ENCODE measurements at places on chromosomes 16 and 17. TPM values are rescaled to one million over a fixed set of nuclear protein-coding genes. Genes with fewer than 3 reads are reported as not detected.

The HOXB5 gene
- total RNA-seq, result not detected

The TMEM88 gene
- total RNA-seq, result 2.4 TPM

The PRSS27 gene
- total RNA-seq, result 1.4 TPM

The TEN1 gene
- total RNA-seq, result 16.5 TPM

The NETO2 gene
- total RNA-seq, result 6.1 TPM

The CTRB2 gene
- not detected for total RNA-seq

The CSH2 gene
- not detected for total RNA-seq

DNA sequence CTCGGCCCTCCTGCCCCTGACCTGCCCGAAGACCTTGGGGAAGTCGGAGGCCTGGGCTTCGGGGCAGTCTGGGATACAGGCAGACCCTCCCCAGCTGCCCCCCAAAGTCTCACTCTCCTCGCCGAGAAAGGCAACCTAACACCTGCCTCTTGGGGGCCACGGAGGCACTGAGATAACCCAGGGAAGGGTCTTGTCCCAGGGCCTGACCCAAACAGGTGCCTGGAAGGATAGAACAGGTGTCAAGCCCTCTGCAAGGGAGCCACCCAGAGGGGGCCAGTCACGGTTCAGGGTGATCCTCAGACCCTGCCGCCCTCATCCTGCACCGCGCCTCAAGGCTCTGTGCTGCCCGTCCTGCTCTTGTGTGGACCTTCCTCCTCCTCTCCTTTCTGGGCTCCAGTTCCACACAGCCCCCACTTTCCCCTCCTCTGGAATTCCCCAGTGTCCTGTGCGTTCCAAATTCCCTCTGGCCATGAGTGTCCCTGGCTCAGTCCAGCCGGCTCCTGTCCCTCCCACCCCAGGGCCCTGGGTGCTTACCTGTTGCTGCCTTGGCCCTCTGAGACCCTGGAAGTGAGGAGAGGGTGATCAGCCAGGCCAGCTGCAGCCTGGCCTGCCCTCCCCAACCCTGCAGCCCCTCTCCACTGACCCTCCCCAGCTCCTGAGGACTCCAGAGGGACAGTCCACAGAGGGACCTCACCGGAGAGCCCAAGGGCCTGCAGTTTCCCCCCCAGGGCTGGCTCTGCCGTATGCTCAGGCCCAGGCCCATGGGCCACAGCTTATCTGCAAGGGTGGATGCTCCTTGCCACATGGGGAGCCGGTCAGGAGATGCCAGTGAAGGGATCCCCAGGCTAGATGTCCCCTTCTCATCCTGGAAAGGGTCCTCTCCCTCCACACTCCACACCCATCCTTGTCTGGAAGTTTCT, 3.8 kb downstream of the PRSS27 start:
- H3K4me3 ChIP-seq, result no peak overlapping the region
- H3K4me1 ChIP-seq, result peaks cover 6% of the 10 kb centered on the region
- H3K27me3 ChIP-seq, result no peaks in the 10 kb centered on the region
- no peaks in the 10 kb centered on the region for H3K36me3 ChIP-seq
- no peak for DNase-seq

DNA sequence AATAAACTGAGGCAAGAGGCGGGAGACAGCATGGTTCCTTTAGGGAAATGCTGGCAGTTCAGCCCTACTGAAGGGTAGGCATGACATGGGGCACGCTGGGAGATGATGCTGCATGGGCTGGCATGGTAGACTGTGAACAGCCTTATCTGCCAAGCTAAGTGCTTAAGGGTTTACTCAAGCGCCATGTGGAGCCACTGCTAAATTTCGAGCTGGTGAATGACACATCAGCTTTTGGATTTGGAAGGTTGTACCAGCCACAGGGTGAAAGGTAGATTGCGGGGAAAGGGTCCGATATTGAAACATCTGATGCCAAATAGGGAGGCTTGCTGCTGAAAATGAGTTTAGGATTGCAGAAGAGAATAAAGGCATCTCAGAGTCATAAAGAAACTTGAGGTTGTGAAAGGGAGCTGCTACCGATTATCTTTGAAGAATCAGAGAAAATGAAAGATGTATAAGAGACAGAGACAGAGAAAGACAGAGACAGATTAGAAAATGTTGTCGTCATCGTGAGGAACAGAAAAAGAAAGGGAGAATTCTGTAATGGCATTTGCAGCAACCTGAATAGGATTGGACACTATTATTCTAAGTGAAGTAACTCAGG, 16.3 kb downstream of the PIK3R5 start:
- H3K36me3 ChIP-seq, result peaks cover 42% of the 10 kb centered on the region
- H3K4me1 ChIP-seq, result peaks cover 84% of the 10 kb centered on the region
- no peak for DNase-seq
- H3K4me3 ChIP-seq, result peak overlapping the region; percentile 77
- H3K27me3 ChIP-seq, result no peaks in the 10 kb centered on the region

DNA sequence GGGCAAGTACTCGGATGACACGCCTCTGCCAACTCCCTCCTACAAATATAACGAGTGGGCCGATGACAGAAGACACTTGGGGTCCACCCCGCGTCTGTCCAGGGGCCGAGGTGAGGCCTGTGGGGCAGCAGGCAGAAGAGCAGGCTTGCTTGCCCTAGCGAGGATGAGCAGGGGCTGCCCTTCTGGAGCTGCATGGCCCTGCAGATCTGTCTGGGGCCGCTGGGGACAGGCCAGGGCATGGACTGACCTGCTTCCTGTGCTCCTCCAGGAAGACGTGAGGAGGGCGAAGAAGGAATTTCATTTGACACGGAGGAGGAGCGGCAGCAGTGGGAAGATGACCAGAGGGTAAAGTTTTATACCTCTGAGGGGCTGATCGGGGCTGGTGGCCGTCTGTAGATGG, 5.3 kb downstream of the DHX38 start:
- no peak overlapping the region for H3K4me3 ChIP-seq
- peaks cover 38% of the 10 kb centered on the region for H3K4me1 ChIP-seq
- no peak overlapping the region for H3K27ac ChIP-seq
- H3K27me3 ChIP-seq, result no peaks in the 10 kb centered on the region
- peaks cover 55% of the 10 kb centered on the region for H3K36me3 ChIP-seq

- H3K4me3 ChIP-seq, result no peak overlapping the region
- no peak overlapping the region for H3K27ac ChIP-seq
- no peaks in the 10 kb centered on the region for H3K4me1 ChIP-seq
- DNase-seq, result no peak
Observed at GRCh38 chr17:26774291-26775218, 519.4 kb upstream of the WSB1 start.

DNA sequence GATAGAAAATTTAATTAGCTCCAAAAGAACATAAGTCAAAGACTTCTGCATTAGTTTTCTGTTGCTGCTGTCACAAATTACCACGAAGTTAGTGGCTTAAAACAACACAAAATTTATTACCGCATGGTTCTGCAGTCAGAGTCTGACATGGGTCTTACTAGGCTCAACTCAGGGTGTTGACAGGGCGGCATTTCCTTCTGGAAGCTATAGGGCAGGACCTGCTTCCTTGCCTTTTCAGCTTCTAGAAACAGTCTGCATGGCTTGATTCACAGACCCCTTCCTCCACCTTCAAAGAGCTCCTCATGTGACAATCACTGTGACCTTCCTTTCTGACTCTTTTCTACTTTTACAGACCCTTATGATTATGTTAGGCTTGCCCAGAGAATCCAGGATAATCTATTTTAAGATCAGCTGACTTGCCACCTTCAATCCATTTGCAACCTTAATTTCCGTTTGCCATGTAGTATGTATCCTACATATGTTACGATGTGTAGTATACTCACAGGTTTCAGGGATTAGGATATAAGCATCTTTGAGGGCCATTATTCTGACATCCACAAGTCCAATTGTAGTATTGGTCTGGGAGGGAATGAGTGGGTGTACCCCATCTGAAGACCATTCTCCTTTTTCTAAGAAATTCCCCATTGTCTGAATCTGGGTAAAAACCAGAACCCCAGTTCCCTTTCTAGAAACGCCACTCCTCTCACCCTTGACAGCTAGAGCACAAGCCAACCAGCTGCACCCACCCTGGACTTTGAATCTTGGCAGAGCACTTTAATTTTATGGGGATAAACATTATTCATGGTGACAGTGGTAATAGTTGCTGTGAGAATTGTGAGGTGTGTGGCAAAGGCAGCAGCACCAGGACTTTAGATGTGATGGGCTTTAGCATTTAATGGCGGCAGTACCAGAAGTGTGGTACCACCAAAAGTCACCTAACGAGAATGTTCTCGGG, 265.5 kb downstream of the KCNJ2 start:
- no peaks in the 10 kb centered on the region for H3K4me1 ChIP-seq
- no peaks in the 10 kb centered on the region for H3K36me3 ChIP-seq
- DNase-seq, result no peak

DNA sequence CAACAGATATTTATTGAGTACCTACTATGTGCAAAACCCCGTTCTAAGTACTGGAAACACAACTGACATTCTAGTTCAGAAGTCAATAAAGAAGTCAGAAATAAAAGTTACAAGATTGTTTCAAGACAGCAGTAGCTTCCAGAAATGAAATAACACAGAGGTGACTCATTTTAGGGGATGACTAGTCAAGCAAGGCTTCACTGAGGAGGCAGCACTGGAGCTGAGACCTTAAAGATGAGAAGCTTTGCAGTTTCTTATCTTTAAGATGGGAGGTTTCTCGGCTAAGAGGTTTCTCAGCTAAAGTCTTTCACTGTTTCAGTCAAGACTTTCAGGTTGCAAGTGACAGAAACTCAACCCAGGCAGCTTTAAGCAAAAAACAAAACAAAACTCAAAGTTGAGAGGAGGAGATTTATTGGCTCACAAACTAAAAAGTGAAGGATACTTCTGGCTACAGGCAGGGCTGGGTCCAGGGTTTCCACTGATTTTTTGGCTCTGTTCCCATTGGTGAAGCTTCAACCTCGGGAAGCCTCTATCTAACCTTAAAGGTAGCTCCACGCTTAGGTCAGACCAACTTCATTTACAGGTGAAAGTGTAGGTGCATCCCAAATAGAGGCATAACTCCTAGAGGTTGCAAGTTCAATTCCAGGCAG, 7.4 kb upstream of the MMP2 start:
- H3K27ac ChIP-seq, result no peak overlapping the region
- no peaks in the 10 kb centered on the region for H3K36me3 ChIP-seq
- no peaks in the 10 kb centered on the region for H3K4me1 ChIP-seq
- H3K4me3 ChIP-seq, result no peak overlapping the region

- H3K36me3 ChIP-seq, result peaks cover 5% of the 10 kb centered on the region
- H3K4me3 ChIP-seq, result no peak overlapping the region
- no peak for DNase-seq
- no peaks in the 10 kb centered on the region for H3K4me1 ChIP-seq
- no peak overlapping the region for H3K27ac ChIP-seq
Observed at GRCh38 chr16:82603784-82604411, 22.9 kb upstream of the CDH13 start.

GRCh38 chr17:8326511-8327302, 12.9 kb upstream of the ODF4 start:
- H3K4me3 ChIP-seq, result peak overlapping the region; percentile 59
- H3K4me1 ChIP-seq, result peaks cover 7% of the 10 kb centered on the region
- H3K27me3 ChIP-seq, result peaks cover 23% of the 10 kb centered on the region
- H3K27ac ChIP-seq, result no peak overlapping the region
- H3K36me3 ChIP-seq, result no peaks in the 10 kb centered on the region

DNA sequence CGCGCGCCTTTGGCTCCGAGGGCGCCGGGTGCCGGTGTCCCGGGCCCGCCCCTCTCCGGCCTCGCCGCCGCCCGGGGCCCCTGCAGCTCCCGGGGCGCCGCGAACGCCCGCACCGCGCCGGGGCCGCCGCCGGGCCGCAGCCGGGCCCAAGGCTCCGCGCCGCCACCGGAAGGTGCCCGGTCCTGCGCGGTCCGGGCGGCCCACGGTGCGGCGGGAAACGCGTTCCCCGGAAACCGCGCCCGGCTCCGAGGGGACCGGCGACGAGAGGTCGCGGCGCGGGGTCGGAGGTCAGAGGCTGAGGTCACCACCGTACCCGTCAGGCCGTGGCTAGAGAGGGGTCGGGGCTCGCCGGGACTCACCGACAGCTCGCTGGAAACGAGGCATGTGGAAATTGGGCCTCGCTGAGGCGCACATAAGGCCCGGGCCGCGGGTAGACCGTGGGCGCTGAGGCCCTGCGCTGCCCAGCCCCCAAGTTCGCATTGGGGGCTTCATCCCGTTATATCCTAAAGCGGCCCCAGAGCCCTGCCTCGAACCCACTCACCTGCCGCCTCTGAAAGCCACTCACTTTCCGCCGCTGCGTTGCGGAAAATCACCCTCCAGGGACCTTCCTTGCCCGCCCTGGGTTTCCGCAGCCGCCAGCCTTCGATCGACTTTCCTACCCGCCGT, at the start of gene DUS1L:
TSS of gene DUS1L (minus strand) at position 167 of the 666 bp plus-strand sequence. CDS start 745 bp downstream, outside the sequence.
- H3K27ac ChIP-seq, result peak within 1 kb of the TSS; percentile 75
- no peaks in the 10 kb centered on the region for H3K36me3 ChIP-seq

- H3K27ac ChIP-seq, result no peak overlapping the region
- no peaks in the 10 kb centered on the region for H3K27me3 ChIP-seq
- no peaks in the 10 kb centered on the region for H3K36me3 ChIP-seq
- H3K4me3 ChIP-seq, result no peak overlapping the region
- H3K4me1 ChIP-seq, result peaks cover 4% of the 10 kb centered on the region
Observed at GRCh38 chr17:8046929-8047768, 8.3 kb downstream of the ALOX15B start.

DNA sequence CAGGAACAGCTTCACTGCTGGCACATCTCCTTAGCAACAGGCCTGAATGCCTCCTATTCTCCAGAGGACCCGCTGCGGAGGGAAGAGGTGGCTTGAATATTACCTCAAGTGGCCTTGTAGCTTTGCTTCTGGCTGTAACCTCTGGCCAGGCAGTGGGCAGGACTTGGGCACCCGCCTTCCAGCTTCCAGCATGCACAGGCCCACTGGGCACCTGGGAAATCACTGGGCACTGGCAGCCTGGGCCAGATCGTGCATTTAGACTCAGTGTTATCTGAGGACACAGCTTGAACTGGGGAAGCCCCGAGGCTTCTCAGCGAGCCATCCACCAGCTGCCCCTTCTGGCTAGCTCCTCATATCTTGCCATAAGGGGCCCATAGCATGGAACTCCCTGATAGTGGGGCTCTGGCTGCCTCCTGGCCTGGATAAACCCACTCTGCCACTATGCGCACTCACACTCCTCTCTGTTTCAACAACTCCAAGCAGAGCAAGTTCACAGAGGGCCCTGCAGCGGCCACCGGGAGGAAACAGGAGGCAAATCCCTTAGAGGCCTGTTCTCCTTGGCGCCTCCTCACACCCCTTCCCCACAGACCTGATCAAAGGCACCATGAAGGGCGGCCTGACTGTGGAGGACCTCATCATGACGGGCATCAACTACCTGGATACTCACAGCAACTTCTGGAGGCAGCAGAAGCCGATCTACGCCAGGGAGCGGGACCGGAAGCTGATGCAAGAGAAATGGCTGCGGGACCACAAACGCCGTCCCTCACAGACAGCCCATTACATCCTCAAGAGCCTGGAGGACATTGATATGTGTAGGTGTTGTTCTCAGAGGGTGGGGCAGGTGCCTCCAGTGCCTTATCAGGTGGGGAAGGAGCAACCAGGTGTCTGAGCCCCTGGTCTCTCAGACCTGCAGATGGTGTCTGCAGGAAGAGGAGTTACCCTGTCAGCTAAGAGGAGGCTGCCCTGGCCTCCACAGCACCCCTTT, 7.8 kb downstream of the ODAD4 start:
- no peak overlapping the region for H3K4me3 ChIP-seq
- no peaks in the 10 kb centered on the region for H3K4me1 ChIP-seq
- H3K27me3 ChIP-seq, result peaks cover 10% of the 10 kb centered on the region
- no peak for DNase-seq
- no peak overlapping the region for H3K27ac ChIP-seq

- no peaks in the 10 kb centered on the region for H3K4me1 ChIP-seq
- no peak overlapping the region for H3K27ac ChIP-seq
- H3K4me3 ChIP-seq, result no peak overlapping the region
- no peaks in the 10 kb centered on the region for H3K36me3 ChIP-seq
- H3K27me3 ChIP-seq, result peaks cover 14% of the 10 kb centered on the region
Observed at GRCh38 chr16:77662246-77662645, 60.1 kb upstream of the NUDT7 start.
